Muscle of leg (tissue), 16 donors: ENCODE measurements at places on chromosomes 13 and 19.
A peak's percentile ranks its signal among the peaks of the same experiment; 100 is the strongest.

DNA sequence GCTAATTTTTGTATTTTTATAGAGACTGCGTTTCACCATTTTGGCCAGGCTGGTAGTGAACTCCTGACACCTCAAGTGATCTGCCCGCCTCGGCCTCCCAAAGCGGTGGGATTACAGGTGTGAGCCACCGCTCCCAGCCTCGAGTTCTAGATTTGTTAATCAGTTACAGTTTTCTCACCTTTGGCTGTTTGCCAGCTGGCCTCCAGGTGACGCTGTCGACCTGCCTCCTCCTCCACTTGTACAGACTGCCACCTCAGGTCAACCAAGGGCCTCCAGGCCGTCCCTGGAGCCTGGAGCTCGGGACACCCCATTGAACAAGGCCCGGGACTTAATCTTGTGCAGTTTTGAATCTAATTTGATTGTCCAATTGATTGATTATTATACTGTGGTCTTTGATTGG lies 45.5 kb downstream of the IER2 start:
- DNase-seq: no peak

- DNase-seq: peak; percentile 13
These were observed 1246.5 kb downstream of the UQCRFS1 start for GRCh38 chr19:27966390-27966816.

- no peak for DNase-seq
These were observed 14.1 kb downstream of the RFX1 start for GRCh38 chr19:13992025-13992424.

- DNase-seq: peak; percentile 72
These were observed 14.7 kb downstream of the CCDC169 start for GRCh38 chr13:36282821-36283432.

DNA sequence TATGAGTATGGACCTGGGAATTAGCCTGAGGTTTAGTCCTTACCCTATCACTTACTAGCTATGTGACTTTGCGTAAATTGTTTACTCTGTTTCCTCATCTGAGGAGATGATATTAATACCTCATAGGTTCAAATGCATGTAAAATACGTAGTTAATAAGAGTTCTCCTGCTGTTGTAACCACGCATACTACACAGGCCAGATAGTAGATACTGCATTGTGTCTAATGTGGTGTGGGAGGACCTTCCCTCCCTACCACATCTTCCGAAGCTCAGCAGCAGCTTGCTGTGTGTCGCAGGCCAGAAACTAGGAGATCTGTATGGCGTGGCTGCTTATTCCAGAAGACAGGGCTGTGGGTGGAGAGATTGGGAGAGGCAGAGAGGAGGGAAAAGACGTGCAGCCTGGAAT lies 23.0 kb downstream of the GTF2F2 start:
- DNase-seq: no peak

GRCh38 chr19:49333811-49334288 lies 1.4 kb upstream of the CD37 start:
- no peak for DNase-seq
